SJSA1 (cell line): ENCODE measurements at places on chromosomes 4 and X. TPM values are rescaled to one million over a fixed set of nuclear protein-coding genes. Genes with fewer than 3 reads are reported as not detected.

GRCh38 chrX:53813670-53814440 is 127.3 kb upstream of the HUWE1 start:
- no peak for DNase-seq

DNA sequence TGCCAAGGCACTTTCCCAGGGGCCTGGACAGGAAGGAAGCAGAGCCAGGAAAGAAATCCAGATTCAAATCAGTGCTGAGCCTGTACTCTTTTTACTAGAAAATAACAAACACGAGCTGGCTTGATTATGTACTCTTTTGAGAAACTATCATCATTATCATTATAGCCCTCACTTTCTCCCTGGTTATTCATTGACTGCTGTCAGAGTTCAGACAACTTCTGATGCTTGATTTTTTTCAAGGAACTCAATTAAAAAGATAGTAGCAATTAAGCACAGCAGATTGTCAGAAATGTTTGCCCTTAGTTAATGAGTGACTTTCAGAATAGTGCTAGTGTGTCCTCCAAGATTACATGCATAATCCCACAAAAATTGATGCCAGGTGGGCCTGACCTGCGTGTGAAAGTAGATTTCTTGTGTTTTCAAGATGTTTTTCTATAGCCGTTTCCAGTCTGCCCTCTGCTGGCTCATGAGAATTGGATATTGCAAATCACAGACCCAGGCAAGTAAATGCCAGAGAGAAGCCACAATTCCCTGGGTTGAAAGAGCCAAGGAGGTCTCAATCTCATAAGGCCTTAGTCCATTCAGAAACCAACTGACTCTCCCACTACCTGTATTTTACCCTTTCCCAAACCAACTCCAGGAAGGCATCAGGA is 14.3 kb upstream of the PNPLA4 start:
- DNase-seq: no peak

The SPON2 gene
- total RNA-seq: 0.16 TPM in 1 of 2 replicates, not detected in the other

The CXorf65 gene
- total RNA-seq: not detected in 2 replicates

The PRRG3 gene
- total RNA-seq: not detected in 2 replicates
